NCI-H187 (cell line): ENCODE measurements at places on chromosomes 2 and 18.

GRCh38 chr2:10005461-10006235, 37.7 kb upstream of the KLF11 start:
- no peak for DNase-seq

DNA sequence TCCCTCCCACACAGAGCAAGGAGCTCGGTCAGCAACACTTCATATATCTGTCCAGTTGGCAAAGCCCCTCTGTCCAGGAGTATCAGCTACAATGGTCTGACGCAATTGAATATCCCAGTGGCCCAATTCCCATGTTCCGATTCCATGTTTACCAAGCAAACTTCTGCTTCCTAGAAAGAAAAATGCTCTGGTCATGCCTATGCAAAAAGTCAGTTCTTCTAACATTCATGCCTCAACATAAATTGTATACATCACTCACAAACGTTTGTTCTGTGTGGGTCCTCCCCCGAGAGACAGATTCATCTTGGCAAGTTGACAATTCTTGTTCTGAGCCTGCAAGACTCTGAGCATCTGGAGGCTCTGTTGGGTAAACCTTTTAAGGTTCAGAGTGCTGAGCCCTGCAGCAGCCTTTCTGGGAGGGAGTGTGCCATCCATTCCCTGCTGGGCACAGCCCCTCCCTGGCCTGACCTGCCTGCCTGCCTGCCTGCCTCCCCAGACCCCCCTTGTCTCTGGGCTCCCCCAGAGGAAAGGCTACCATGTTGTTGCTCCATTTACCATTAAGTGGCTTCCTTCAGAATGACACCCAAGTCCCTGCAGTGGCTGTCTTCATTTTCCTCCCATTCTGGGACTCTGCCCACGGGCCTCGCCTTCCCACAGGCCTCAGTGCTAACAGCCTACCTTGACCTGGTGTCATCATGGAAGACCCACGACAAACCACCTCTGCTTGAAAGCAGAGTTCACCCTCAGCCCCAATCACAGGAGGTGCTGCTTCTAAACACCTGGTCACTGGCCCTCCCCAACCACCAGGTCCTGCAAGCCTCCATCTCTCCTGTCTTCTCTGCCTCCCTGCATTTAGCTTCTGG, 37.6 kb upstream of the TAF1B start:
- DNase-seq: no peak

- DNase-seq: no peak
Measured at GRCh38 chr18:7926526-7926925, 359.4 kb downstream of the PTPRM start.

DNA sequence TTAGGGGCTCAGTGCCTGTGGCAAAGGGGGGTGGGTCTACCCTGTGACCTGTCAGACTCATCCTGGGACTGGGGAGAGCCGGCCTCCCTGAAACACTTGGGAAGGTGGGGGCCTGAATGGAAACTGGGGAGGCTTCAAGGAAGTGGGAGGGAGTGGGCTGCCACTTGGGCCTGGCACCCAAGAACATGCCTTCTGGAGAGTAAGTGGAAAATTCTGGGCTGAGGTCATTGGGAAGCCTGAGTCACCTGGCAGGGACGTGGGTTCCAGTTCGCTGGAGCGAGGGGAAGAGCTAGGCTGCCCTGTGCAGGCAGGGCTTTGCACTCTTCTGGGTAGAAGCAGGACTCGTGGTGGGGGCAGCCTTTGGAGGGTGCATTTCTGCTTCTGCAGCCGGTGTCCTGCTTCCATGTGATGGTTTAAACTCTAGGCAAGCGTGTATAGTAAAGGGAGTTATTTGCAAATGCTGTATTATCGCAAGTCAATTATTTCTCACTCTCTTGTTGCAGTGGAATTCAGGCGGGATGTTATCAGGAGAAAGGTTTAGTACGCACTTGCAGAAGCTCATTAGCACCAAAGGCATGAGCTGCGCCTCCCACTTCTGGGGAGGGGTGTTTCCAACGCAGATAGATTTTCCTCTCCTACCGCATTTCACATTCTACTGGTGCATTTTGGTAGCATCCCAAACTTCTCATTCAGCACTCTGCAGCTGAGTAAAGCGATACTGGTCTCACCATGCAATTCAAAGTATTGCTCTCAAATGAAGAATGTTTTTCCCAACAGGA, 3.8 kb downstream of the LRRFIP1 start:
- no peak for DNase-seq

GRCh38 chr18:77177009-77177408, 44.4 kb upstream of the MBP start:
- DNase-seq: no peak

GRCh38 chr2:216059233-216059834, 22.3 kb downstream of the PECR start:
- DNase-seq: no peak

DNA sequence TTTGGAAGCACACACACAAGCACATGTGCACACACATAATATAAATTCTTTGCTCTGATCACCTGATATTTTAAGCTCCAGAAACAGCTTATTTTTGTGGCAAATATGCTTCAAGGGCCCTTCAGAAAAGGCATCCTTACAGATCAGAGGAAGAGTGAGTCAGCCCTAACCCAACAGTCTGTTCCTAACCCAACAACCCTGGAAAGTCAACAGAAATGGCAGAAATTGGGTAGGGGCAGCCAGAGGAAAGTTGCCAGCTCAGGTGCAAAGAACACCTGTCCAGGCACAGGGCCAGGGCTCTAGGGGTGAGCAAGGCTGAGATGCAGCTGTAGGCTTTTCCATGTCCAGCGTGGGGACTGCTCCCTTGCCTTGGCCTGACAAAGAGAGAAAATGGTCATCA, 6.4 kb upstream of the NCKAP5 start:
- DNase-seq: no peak

- no peak for DNase-seq
Measured at GRCh38 chr2:100243631-100244030, 78.7 kb downstream of the LONRF2 start.

DNA sequence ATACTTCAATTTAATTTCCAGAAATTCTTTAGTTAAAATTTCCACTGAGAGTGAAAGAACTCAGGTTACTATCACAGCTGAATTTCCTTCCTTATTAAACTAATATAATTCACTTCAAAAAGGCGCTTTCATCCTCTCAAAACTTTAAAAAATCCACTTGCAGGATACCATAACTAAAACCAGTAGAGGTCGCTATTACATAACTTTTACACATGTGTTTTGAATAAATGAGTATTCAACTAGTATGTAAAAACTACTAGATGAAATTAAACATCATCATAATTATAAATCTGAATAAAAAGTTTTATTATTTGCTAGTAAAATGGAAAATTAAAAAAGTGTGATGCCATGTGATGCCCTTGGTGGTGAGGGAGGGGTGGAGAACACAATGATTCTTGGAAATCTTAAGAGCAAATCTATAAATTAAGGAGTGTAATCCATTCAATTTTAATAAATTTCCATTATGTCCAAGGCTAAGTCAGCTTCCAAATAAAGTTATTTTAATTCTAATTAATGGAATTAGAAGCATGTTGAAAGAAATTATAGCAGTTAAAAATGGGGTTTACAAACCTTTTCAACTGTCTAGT, 61.4 kb downstream of the SOS1 start:
- DNase-seq: peak; percentile 48

DNA sequence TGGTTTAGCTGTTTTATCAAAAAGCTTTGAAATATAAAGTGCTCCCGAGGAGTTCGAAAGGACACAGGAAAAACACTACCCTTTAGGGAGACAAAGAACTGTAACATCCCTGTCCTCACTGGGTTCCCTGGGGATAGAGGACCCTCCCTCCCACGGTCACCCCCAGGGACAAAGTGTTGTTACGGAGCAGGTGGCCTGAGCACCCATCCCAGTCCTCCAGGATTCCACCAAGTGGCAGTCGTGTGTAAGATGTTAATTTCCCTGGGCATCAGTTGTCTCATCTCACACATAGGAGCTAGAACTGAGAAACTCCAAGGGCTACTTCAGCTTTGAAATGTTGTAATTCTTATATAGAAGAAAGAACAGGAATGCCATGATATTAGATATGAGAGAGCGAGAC, 137.7 kb downstream of the ALK start:
- no peak for DNase-seq

- no peak for DNase-seq
Measured at GRCh38 chr2:51758081-51758480, 726.1 kb upstream of the NRXN1 start.

GRCh38 chr2:98937906-98938305, 1.9 kb upstream of the CRACDL start:
- no peak for DNase-seq

- no peak for DNase-seq
Measured at GRCh38 chr18:74377776-74378175, 62.1 kb downstream of the C18orf63 start.

DNA sequence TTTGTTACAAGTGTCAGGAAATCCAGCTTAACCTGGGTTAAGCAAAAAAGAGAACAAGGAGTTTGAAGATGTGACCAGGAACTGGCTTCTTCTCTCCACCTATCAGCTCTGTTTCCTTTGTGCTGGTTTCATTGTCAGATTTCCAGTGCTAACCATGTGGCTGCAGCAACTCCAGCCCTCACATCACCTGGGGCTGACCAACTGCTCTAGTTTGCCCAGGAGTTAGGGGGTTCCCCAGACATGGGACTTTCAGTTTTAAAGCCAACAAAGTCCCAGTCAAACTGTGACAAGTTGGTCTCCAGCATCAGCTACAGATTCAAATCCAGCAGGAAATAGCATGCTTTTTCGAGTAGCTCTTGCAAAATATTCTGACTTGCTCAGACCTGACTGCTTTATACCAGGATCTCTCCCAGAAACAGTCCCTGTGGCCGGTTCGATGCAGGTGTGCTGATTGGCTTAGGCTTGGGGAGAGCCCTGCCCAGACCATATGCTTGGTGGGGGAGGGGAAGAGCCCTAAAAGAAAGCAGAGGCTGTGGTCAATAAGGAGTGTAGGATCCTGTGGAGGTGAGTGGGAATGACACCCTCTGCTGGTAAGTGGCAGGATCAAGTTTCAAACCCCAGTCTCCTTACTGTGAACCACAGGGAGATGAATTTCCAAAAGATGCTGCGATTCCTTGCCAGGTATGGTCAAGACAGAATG, 49.5 kb downstream of the KCNE4 start:
- DNase-seq: peak; percentile 17

DNA sequence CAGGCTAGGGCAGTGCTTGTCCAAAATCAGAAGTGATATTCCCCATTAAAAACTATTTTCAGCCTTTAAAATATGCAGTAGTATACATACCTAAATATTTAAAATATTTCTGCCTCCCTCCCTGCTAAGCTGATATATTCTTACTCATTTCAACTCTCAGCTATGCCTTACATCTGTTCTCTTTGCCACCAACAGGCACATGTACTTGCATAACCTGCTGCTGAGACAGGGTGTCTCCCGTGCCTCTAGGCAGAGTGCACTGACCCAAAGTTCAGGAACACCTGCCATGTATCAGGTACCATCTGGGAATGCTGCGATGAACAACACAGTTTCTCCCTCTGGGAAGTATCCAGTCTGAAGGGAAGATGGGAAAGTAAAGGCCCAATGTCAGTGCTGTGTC, 91.7 kb downstream of the STK39 start:
- no peak for DNase-seq

DNA sequence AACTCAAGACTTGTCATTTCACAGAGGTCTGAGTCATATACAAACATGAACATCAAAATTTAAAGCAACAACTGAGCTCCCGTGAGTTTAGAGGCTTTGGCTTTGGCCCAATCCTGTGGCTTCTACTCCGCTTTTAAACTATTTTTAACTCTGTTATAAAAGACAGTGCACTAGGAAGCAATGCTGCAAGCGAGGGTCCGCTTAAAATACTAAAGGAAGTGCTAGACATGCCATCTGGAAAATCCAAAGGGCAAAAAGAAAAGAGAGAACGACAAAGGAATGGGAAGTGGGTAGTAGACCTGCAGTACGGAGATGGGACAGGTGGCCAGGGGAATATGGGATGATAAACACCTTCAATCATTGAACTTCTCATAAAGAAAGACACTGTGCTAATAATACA, 37.4 kb upstream of the MYT1L start:
- DNase-seq: no peak

DNA sequence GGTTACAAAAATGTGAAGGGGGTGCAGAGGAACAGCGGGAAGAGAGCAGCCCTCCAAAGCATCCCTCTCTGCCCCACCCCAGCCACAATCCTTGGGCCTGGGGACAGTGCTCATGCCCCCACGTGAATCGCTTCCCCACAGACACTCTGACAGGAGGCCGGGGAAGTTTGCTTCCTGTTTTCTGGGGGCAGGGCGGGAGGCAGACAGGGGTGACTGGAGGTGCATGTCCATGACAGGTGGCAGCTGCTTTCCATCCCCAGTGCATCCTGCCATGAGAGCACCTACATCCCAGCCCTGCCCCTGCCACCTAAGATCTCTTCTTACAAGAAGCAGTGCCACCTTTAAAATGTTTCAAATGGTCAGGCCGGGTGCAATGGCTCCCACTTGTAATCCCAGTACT, 47.2 kb upstream of the UBE2F start:
- no peak for DNase-seq

- no peak for DNase-seq
Measured at GRCh38 chr18:49988101-49988500, 174.8 kb upstream of the ACAA2 start.

- DNase-seq: no peak
Measured at GRCh38 chr2:66633631-66634030, 198.7 kb downstream of the MEIS1 start.

GRCh38 chr2:238518172-238518820, 91.6 kb downstream of the ASB1 start:
- no peak for DNase-seq

- no peak for DNase-seq
Measured at GRCh38 chr18:77144451-77145118, 12.0 kb upstream of the MBP start.

DNA sequence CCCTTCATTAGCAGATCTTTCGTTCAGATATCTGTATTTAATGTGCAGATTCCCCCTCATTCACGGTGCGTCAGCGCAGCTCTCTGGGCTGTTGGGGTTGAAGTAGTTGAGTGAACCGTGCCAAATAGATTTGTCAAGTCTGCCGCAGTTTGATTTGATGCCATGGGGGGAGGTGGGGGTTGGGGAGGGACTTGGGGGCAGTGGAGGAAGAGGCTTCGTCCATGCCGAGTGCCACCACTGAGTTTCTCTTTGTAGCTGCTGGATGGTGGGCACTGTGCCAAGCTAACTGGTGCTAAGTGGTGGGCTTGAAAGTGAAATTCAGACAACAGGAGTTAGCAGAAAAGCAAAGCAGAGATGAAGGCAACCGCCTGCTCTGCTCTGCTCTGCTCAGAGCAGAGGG, 47.9 kb downstream of the NRP2 start:
- DNase-seq: no peak

- DNase-seq: no peak
Measured at GRCh38 chr2:47056868-47057686, 98.0 kb downstream of the STPG4 start.

GRCh38 chr2:45280794-45281193, 271.5 kb upstream of the SIX2 start:
- no peak for DNase-seq

GRCh38 chr18:57433482-57433881, 1.7 kb upstream of the ONECUT2 start:
- DNase-seq: no peak

DNA sequence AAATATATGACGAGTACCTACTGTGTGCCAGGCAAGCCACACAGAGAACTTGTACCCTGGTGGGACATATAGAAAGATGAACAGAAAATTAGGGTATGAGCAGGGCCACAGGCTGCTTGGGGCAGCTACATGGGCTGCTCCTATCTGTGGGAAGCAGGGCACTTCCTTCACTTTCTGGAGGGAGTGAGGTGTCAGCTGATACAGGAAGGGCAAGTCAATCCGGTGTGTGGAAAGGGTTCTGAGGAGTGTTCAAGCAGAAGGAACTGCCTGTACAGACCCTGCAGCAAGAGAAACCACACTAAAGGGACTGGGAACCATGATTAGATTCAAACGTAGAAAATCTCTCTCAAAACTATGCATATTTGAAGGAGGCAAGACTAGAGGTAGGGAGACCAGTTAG, 58.6 kb upstream of the BCL11A start:
- DNase-seq: no peak
